CD4-positive, alpha-beta T cell treated with Interleukin-21 for 1 hour (primary cell): ENCODE measurements at places on chromosomes 11 and 22.

DNA sequence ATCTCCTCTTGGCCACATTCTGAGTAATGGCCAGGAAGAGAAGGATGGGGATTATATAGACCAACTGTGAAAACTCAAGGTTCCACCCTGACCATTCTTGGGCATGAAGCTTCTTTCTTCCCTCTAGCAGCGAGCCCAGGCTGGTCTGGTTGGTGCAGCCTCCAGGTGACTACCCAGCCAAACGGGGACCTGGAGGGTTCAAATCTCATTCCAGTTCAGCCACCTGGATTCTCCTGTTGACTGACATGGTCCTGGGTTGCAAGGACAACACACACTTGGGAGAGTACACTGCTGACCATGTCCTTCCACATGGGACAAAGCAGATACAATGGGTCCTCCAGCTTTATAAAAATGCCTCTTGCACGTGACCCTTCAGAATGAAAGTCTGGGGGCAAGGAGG, 67.0 kb downstream of the SHANK2 start:
- DNase-seq: no peak

DNA sequence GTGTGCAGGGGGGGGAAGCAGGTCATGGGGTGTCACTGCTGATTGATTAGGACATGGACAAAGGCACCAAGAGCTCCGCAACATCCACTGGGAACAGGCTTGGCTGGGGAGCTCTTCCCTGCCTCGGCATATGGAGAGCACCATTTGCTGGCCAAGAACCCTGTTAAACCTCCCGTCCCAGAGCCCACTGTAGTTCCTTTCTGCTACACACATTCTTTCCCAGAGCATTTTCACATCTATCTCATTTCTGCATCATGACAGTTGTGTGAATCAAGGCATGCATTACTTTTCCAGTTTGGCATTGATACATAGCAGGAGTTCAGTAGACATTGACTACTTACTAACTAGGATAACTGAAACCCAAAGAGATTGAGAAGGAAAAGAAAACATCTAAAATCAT, 333.4 kb upstream of the B3GAT1 start:
- DNase-seq: no peak

- DNase-seq: no peak
Observed at GRCh38 chr11:113006896-113007445, 45.8 kb downstream of the NCAM1 start.

- DNase-seq: no peak
Observed at GRCh38 chr22:18075101-18075719, 2.6 kb upstream of the PEX26 start.

DNA sequence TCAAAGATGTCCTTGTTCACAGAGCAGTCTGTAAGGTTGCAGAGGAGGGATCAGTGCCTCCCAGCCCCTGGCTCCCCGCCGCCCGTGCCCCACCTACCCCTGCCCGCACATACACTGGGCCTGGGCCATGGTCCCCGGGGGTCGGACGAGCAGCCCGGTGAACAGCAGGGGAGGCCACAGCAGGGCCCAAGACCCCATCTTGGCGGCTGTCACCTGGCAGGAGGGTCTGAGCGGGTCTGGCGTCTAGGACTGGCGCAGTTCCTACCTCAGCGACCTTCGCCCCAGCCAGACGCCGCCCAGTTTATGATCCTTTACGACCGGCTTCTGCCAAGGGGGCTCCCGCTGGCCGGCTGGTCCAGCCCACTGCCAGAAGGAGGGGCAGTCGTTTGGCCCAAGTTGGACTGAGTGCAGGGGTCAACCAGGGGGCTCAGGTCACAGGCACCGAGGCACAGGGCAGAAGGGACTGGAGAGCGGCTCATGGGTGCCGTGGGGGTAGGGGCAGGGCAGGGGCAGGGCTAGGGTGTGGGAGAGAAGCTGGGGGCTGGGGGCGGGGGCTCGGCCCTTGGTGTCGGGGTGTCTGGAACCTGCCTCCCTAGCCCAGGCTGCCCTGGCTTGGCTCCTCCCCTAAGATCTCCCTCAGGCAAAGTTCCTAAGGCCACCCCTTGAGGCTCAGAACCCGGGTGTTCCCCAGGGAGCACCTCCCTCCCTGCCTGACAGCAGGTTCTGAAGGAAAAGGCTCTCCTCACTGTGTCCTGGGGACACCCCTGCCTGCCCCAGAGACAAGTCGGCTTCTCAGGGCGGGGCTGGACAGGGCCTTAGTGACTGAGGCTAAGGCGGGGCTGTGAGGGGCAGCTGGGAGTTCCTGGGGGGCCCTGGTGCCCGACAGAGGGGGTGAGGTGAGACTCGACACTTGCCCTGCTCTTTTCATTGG, at the start of gene CDHR5:
Gene CDHR5, minus strand, starts transcription at position 251 of the 931 bp plus-strand sequence. Its CDS starts 53 bp downstream, at position 198.
- DNase-seq: no peak

DNA sequence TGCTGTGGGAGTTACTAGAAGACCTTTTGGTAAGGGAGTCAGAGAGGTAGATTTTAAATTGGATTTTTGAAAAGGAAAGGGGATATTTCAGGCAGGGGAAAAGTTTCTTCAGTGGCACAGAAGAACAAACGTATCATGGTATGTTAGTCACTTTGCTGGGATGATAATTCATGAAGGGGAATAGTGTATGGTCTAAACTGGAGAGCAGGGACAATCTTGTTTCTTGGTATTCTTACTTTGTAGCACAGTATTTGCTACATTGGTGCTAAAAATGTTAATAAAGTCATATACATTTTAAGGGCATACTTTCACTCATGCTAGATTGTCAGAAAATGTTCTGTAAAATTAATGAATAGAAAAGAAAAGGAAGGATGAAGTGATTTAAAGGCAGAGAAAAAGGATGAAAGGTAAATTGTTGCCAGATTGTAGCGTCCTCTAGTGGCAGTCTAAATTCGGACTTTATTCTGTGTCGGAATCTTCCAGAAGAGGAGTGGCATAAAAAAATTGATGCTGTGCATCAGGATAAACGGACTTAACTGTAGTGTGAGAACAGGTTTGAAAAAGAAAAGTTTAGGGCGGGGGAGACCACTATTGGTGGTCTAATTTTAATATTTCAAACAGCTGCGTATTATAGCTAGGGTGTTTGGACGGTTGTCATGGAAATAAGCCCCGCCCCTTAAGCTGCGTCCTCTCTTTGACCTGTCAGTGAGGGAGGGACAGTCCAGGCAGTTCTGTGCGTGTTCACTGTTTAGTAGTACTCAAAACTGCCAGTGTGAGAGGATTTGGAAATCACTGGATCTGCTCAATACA, at the start of gene BCO2:
Gene BCO2, plus strand, starts transcription at position 724 of the 810 bp plus-strand sequence. CDS start 90 bp downstream, outside the sequence.
- peak; percentile 63 for DNase-seq

DNA sequence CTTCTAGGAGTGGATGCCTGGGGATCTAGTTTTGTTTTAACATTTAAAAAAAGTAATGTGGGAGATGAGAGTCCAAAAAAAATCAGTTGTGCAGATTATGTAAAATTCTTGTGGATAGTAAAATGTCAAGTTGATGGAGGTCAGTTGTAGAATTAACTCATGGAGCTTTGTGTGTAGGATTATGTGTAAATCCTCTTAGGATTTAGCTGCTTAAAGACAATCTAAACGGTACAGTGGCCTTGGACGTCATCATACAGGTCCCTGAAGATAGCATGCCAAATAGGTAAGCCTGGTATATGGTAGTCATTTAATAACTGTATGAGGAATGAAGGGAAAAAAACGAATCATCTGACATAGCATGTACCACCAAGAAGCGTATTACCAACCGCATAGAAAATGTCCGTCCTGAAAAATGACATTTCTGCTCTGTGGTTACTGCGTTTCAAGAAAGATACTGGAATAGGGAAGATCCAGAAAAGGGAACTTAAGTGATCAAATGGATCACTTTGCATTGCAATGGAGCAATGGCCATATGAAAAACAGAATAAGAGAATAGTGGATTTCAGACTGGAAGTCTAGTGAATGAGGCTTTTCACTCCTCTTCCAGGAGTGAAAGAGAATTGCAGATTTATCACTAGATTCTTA, 61.3 kb downstream of the BCL2L13 start:
- no peak for DNase-seq

DNA sequence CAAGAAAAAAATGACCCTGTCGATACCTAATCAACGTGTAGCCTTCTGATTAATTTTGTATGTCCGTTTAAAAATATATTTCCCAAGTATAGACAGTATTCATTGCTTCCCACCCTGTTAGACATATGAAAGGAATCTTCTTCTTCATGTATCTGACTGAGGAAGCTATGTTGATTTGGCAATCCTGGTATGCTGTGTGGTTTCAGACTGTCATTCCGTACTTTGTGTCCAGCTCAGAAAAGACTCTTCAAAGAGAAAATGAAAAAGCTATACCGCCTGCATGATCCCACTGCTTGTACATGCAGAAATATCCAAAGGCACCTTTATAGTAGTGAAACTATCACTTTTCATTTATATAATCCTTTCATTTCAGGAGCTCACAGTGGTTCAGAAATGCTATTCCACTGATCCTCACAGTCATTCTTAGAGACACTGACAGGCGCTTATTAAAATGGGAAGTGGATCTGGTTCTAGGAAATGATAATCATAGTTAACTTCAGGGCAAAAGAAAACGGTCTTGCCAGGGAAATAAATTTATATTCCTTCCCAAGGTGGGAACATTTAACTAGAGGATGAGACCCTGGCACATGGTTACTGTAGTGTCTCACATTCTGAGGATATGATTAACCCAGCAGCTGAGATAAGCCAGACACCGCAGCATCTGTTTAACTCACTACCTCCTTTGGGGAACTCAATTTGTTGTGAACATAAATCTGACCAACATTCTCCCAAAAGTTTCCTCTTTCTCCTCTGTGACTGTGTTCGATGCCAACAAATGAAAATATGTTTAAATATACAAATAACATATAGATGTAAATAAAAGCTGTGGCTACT, 599.2 kb upstream of the LUZP2 start:
- no peak for DNase-seq

DNA sequence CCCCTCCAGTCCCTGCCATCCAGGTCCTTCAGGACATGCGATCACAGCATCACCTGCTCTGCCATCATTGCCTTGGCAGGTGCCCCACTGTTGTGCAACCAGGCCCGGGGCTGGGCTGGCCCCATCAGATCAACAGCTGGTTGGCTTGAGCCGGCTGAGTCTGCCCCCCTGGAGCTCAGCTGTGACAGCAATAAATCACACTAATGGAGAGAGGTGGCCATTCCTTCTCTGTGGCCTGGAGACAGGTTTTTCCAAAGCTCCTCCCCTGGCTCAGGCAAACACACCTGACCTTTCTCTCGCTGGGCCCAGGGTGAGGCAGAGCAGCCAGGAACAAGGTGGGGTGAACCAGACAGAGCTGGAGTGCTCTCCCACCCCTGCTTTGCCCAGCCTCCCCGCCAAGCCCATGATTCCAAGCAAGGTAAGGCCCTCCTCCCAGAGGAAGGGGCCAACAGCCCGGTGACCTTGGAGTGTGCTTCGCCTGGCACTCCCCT, 8.9 kb upstream of the FXYD2 start:
- no peak for DNase-seq

GRCh38 chr11:34134765-34135164, 29.3 kb downstream of the NAT10 start:
- no peak for DNase-seq

DNA sequence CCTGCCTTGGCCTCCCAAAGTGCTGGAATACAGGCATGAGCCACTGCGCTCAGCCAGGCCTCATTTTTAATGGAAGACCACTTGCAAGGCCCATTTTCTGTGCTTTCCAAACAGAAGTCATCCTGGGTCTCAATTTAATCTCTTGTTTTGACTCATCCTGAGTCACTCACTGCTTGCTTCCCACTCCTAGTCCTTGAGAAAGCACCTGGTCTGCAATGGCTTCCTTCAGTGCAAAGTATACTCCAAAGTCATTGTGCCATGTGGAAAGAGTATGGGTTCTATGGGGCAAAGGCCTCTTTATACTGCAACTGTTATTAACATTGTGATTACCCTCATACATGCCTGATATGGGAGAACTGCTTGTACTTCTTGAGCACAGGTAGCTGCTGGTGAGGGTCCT, 18.3 kb upstream of the SLC5A1 start:
- no peak for DNase-seq

GRCh38 chr11:56846631-56847576, 98.4 kb upstream of the OR9G4 start:
- DNase-seq: no peak

- no peak for DNase-seq
Observed at GRCh38 chr11:45967506-45967905, 45.0 kb downstream of the LARGE2 start.

DNA sequence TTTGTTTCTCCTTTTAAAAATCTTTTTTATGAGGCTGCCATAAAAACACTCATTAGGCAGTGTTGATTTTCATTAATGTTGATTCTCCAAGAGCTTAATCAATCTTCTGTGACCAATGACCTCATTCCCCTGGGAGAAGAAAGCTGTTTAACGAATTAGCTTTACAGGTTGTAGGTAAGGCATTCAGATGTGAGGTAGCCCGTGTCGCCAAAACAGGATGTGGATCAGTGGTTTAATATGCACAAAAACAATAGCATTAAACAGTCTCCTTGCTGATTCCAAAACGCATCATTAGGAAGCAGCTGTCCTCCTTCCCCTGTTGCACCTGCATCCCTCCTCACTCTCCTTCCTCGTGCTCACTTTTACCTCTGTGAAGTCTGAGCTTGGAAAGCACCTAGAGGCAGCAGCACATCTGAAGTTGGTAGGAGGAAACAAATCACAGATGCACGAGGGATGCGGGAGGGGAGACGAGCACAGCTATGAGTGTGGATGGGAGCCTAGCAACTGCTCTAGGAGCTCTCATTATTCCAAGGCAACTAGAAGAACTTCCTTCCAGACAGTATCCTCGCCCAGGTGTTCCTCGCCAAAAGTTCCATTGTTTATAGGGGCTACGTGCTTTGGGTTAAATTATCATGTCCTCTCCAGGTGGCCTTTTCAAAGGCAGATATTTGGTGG, 179.4 kb upstream of the SNX19 start:
- DNase-seq: no peak

DNA sequence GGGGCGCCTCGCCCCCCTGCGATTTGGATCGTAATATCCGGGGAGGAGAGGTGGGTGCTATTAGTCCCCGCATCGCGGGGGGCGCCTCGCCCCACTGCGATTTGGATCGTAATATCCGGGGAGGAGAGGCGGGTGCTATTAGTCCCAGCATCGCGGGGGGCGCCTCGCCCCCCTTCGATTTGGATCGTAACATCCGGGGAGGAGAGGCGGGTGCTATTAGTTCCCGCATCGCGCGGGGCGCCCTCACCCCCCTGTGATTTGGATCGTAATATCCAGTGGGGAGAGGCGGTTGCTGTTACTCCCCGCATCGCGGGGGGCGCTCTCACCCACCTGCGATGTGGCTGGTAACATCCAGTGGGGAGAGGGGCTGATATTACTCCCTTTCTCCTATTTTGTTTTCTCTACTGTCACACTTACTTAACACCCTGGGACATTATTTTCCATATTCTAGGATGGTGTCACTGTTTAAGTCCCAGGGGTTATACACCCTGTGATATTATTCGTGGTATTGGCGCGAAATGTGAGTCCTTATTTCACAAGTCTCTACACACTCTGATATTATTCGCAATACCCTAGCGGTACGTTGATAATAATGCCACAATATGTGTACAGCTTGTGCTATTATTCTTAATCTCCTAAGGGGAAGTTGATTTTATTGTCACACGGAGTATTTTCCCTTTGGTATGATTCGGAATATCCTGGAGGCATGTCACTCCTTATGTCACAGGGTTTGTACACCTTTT, 57.8 kb upstream of the ALDH3B2 start:
- DNase-seq: peak; percentile 58
